ENCODE measurements at places on chromosomes 1 and 21. TPM values are rescaled to one million over a fixed set of nuclear protein-coding genes. Genes with fewer than 3 reads are reported as not detected.

GRCh38 chr1:40926441-40926840, 53.1 kb upstream of the CTPS1 start:
- H3K27ac ChIP-seq: no peak overlapping the region
- no peak overlapping the region for H3K4me3 ChIP-seq
- no peaks in the 10 kb centered on the region for H3K36me3 ChIP-seq
- H3K27me3 ChIP-seq: no peaks in the 10 kb centered on the region
- H3K4me1 ChIP-seq: peaks cover 5% of the 10 kb centered on the region
- DNase-seq: peak; percentile 9

- H3K36me3 ChIP-seq: no peaks in the 10 kb centered on the region
- peak; percentile 80 for DNase-seq
- no peak overlapping the region for H3K4me3 ChIP-seq
- no peaks in the 10 kb centered on the region for H3K27me3 ChIP-seq
Measured at GRCh38 chr21:27423038-27423437, 456.1 kb upstream of the ADAMTS5 start.

GRCh38 chr1:209643285-209644020, 8.8 kb downstream of the LAMB3 start:
- H3K4me1 ChIP-seq: peaks cover 37% of the 10 kb centered on the region
- no peak overlapping the region for H3K4me3 ChIP-seq
- H3K27ac ChIP-seq: peak overlapping the region; percentile 75

GRCh38 chr1:54998677-54999076, at the start of gene BSND:
BSND (plus strand) TSS chr1:54998933; CDS start chr1:54999187, 254 bp downstream.
- H3K36me3 ChIP-seq: no peaks in the 10 kb centered on the region
- no peak within 1 kb of the TSS for H3K4me3 ChIP-seq
- no peak for DNase-seq
- no peak within 1 kb of the TSS for H3K27ac ChIP-seq

GRCh38 chr1:33560680-33561079, 88.2 kb downstream of the ZSCAN20 start:
- no peak overlapping the region for H3K27ac ChIP-seq
- no peaks in the 10 kb centered on the region for H3K4me1 ChIP-seq
- no peaks in the 10 kb centered on the region for H3K36me3 ChIP-seq
- no peak overlapping the region for H3K4me3 ChIP-seq

GRCh38 chr1:20322081-20322824, 31.6 kb downstream of the VWA5B1 start:
- H3K4me3 ChIP-seq: no peak overlapping the region
- no peaks in the 10 kb centered on the region for H3K27me3 ChIP-seq
- no peak overlapping the region for H3K27ac ChIP-seq
- no peak for DNase-seq
- H3K36me3 ChIP-seq: no peaks in the 10 kb centered on the region
- peaks cover 5% of the 10 kb centered on the region for H3K4me1 ChIP-seq

DNA sequence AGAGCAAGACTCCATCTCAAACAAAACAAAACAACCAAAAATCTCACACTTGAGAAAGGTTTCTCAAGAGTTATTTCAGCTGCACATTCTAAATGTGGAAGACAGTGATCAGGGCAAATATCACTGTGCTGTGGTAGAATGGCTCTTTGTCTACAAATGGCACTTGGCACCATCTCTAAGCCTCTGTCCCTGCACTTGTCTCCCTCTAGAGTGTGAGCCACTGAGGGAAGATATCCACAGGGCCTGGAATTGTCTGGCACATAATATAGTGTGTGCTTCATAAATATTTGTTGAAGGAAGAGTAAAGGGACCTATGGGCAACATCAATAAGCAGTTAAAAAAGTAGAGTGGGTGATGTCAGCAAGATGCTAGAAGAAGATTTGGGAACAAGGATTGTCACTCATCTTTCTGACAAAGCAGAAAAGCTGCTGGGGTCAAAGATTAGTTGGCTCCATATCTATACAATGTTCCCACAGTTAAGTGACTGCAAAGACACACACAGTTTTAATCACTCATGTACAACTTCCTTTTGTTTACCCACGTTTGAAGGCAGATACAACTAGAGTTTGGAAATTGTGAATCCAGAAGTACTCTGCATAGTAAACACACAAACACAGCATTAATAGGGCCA, 19.1 kb downstream of the CD101 start:
- H3K27ac ChIP-seq: no peak overlapping the region
- H3K4me1 ChIP-seq: no peaks in the 10 kb centered on the region
- H3K27me3 ChIP-seq: no peaks in the 10 kb centered on the region
- H3K36me3 ChIP-seq: no peaks in the 10 kb centered on the region
- no peak overlapping the region for H3K4me3 ChIP-seq

GRCh38 chr1:112798292-112798691, 83.2 kb upstream of the PPM1J start:
- no peak overlapping the region for H3K4me3 ChIP-seq
- no peak overlapping the region for H3K27ac ChIP-seq

GRCh38 chr1:25110036-25110435, 122.3 kb downstream of the SYF2 start:
- H3K27me3 ChIP-seq: no peaks in the 10 kb centered on the region
- no peak overlapping the region for H3K4me3 ChIP-seq
- H3K36me3 ChIP-seq: no peaks in the 10 kb centered on the region
- no peaks in the 10 kb centered on the region for H3K4me1 ChIP-seq

HPCA gene
- not detected for total RNA-seq

BARHL2 gene
- not detected for total RNA-seq

RXRG gene
- total RNA-seq: 2.1 TPM

RGS5 gene
- total RNA-seq: 285 TPM

ZNF648 gene
- total RNA-seq: not detected

PDZK1IP1 gene
- total RNA-seq: not detected

NPHS2 gene
- total RNA-seq: not detected

INSRR gene
- not detected for total RNA-seq

Measured in sigmoid colon (tissue), 7 donors.